ENCODE measurements at places on chromosomes 5 and 9. TPM values are rescaled to one million over a fixed set of nuclear protein-coding genes. Genes with fewer than 3 reads are reported as not detected.

DNA sequence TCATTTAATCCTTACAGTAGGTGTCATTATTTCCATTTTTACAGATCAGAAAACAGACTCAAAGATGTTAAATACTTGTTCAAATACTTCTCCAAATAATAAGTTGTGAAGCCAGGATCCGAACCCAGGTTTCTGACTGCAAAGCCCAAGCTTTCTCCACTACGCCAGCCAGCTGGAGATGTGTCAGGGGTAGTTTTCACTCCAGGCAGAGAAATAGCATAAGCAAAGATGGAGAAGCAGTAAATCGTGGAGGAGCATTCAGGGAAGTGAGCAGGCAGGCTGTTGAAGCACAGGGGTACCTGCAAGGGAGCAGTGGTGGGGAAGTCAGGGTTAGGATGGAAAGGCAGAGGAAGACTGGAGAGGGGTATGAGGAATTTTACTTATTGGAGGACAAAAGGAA is 2.9 kb downstream of the TLN1 start:
- peak overlapping the region; percentile 61 for H3K27ac ChIP-seq
- H3K4me1 ChIP-seq: peaks cover 59% of the 10 kb centered on the region
- H3K27me3 ChIP-seq: no peaks in the 10 kb centered on the region
- H3K36me3 ChIP-seq: peaks cover 21% of the 10 kb centered on the region
- H3K4me3 ChIP-seq: peak overlapping the region; percentile 65

The C5orf58 gene
- not detected for total RNA-seq

The EMB gene
- 35.9 TPM for total RNA-seq

GRCh38 chr5:97979740-97980139 is 793.7 kb upstream of the RGMB start:
- H3K36me3 ChIP-seq: no peaks in the 10 kb centered on the region
- DNase-seq: no peak
- no peak overlapping the region for H3K4me3 ChIP-seq
- no peaks in the 10 kb centered on the region for H3K27me3 ChIP-seq

The SLC36A1 gene
- 8.8 TPM for total RNA-seq

The LHFPL2 gene
- 11.0 TPM for total RNA-seq

GRCh38 chr9:126861707-126862103 is 1.3 kb downstream of the ZBTB34 start:
- no peaks in the 10 kb centered on the region for H3K27me3 ChIP-seq
- peak overlapping the region; percentile 91 for H3K27ac ChIP-seq
- H3K36me3 ChIP-seq: peaks cover 11% of the 10 kb centered on the region
- peak overlapping the region; percentile 97 for H3K4me3 ChIP-seq

The C5 gene
- 3.4 TPM for total RNA-seq

DNA sequence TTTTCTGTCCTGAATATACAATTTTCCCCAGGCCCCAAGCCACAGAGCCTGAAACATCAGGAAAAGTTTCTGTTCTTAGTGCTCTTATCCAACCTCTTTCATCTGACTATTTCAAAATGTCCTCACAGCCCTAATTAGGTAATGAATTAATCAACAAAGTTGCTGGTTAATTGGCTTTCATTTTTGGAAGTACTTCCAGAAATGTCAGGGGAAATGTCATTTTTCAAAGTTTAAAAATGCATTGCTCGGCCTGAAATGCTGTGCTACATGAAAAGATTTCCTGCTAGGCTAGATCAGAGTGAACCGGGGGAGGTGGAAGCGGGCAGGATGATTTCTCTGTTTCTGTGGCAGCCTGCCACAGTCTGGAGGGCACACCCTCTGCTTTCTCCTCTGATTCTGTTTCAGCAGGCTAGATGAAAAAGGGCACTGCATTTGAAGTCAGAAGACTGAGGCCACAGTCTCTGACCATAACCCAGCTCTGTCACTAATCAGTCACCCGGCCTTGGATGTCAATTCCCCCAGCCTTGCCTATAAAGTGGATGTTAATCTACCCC is 55.9 kb upstream of the BARX1 start:
- H3K4me3 ChIP-seq: no peak overlapping the region
- no peaks in the 10 kb centered on the region for H3K27me3 ChIP-seq
- peaks cover 13% of the 10 kb centered on the region for H3K4me1 ChIP-seq
- DNase-seq: no peak

DNA sequence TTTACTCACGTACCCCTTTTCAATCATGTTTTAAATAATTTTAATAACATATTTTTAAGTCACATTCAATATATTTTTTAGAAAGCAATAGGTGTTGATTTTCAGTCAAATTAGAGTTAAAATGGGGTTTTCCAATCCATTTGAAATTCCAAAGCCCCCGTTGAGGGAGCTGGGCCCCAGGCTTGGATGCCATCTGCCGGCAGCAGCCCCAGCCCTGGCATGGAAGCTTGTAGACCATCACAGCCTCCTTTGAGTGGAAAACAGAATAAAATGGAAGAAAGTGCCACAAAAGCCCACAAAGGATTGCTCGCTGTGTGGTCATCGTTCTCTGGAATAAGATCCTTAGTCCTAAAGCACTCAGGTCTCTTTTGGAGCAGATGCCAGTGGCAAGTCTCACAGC is 81.4 kb downstream of the SEMA5A start:
- H3K4me1 ChIP-seq: peaks cover 22% of the 10 kb centered on the region
- H3K27ac ChIP-seq: no peak overlapping the region
- no peaks in the 10 kb centered on the region for H3K36me3 ChIP-seq
- H3K4me3 ChIP-seq: no peak overlapping the region

DNA sequence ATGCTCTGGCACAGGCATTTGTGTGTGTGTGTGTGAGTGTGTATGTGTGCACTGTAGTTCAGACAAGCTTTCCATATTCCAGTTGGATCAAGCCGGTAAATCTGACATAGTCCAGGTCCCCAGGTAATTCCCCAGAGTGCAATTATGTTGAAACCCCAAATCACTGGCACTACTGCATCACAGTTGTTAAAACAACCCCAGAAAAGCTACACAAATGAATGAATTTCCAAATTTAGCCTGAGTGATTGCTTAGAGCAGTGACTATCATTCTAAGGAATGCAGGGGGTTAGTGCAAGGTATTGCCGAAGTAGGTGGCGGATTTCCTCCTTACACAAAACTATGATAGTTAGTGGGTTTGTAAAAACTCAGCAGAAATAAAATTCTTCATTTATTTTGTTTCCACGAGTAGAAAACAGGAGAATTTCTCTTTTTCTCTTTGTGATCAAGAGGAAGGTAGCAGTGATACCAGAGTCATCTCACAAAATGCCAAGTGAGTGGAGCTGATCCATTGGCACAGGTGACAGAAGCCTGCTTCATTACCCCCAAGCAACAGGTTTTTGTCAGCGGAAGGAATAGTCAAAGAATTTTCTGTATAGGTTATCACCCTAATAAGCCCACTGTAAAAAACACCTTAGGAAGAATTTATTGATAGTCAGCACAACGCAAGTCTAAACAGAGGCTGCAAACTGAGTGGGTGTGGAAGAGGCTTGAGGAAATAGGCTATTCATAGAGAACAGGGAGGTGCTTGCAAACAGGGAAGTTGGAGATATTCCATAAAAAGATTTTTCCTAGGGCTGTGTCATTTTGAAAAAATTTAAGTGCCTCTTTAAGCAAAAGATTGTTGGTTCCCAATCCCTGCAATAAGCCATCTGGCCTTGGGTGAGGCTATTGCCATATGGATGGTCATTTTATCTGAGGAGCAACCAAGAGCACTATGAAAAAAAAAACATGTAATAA is 385.1 kb downstream of the CHSY3 start:
- H3K27ac ChIP-seq: no peak overlapping the region
- H3K4me3 ChIP-seq: no peak overlapping the region
- H3K4me1 ChIP-seq: peaks cover 11% of the 10 kb centered on the region
- H3K27me3 ChIP-seq: no peaks in the 10 kb centered on the region

DNA sequence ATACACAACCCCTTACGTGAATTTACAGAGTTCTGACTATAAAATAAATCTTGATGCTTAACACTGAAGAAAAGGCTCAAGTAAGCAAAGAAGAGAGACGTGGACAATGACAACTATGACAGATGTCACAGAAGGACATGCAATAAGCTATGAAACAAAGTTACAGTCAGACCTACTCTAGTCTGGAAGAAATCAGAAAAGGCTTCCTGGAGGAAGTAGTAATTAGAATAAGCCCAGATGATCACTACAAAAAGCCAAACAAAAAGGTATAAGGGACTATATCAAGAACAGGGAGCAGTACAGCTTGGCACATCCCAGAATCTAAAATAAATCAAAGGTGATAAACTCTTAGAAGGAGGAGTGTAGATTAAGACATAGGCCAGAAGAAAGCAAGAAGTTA is 6.3 kb downstream of the FNIP1 start:
- DNase-seq: no peak
- H3K27me3 ChIP-seq: no peaks in the 10 kb centered on the region
- peaks cover 21% of the 10 kb centered on the region for H3K4me1 ChIP-seq
- H3K36me3 ChIP-seq: no peaks in the 10 kb centered on the region
- no peak overlapping the region for H3K4me3 ChIP-seq

DNA sequence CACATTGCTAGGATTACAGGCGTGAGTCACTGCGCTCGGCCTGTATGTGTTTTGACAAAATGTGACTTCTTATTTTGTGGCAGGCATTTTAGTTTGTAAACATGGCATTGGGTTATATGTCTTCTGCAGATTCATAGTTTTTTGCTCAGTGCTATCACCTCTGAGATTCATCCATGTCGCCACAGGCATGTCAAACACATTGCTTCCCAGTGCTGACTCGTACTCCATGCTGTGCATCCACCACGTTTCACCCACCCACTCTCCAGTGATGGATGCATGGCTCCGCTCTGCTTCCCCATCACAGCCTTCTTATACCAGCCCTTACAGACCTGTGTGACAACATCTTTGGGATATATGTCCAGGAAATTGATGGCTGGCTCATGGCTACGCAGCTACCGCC is 158.8 kb downstream of the GAS1 start:
- H3K27me3 ChIP-seq: no peaks in the 10 kb centered on the region
- no peak overlapping the region for H3K27ac ChIP-seq
- no peaks in the 10 kb centered on the region for H3K36me3 ChIP-seq
- no peak for DNase-seq
- H3K4me3 ChIP-seq: no peak overlapping the region

The ADAMTS6 gene
- total RNA-seq: 1.7 TPM
